ENCODE measurements at places on chromosomes 12 and 14.

DNA sequence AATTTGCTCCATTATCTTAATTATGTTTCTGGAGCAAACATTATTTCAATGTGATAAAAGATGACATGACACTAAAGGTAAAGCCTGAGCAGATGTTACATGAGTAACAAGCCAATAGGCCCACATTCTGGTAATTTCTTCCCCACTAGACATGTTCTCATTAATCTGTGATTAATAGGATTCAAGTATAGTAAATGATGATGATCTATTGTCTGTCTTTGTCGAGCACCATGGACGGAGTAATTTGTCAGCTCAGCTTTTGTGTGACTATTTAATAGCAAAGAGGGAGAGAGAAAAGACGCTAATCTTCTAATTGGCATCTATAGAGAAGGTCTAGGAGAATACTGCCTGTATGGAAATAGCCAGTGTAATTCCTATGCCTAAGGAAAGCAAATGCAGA, 62.2 kb upstream of the INSM2 start:
- no peak for DNase-seq

DNA sequence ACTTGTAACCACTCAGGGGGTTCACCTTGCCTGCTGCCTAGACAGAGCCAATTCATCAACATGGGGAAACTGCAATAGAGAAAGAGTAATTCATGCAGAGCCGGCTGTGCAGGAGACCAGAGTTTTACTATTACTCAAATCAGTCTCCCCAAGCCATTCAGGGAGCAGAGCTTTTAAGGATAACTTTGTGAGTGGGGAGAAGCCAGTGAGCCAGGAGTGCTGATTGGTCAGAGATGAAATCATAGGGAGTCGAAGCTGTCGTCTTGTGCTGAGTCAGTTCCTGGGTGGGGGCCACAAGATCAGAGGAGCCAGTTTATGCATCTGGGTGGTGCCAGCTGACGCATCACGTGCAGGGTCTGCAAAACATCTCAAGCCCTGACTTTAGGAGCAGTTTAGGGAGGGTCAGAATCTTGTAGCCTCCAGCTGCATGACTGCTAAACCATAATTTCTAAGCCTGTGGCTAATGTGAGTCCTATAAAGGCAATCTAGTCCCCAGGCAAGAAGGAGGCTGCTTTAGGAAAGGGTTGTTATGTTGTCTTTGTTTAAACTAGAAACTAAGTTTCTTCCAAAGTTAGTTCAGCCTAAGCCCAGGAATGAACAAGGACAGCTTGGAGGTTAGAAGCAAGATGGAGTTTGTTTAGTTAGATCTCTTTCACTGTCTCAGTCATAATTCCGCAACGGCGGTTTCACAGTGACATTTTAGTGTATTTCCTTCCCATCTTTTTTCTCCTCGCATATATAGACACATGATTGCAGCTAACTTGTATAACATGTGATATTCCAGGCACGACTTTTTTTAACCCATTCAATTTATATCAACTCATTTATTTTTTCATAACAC, 68.9 kb upstream of the NCOR2 start:
- no peak for DNase-seq

DNA sequence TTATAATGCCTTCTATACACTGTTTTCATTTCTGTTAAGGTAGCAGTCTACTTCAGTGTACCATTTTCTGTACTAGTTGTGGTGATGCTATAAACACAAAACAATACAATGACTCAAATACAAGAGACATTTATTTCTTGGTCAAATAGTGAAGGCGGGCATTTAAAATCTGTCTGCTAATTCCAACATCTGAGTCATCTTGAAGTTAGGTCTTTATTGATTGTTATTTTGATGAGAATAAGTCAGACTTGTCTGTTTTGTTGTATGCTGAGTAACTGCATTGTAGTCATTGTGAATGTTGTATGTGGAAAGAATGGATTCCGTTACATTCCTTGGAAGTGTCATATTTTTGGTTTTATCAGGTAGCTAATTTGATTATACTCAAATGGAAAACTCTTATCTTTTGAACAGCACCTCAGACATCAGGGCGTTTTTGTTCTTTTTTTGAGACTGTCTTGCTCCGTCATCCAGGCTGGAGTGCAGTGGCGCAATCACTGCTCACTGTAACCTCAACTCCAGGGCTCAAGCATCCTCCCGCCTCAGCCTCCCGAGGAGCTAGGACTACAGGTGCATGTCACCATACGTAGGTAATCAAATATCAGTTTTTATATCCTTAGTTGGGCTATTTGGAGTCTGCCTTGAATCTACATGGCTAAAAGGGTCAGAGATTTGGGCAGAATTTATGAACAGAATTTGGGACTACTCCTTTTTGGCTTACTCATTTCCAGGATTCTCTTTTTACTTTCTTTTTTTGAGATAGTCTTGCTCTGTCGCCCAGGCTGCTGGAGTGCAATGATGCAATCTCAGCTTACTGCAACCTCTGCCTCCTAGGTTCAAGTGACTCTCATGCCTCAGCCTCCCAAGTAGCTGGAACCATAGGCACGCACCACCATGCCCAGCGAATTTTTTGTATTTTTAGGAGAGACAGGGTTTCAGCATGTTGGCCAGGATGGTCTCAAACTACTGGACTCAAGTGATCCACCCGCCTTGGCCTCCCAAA, 56.8 kb downstream of the PAPLN start:
- no peak for DNase-seq

GRCh38 chr14:85214471-85214870, 315.5 kb upstream of the FLRT2 start:
- no peak for DNase-seq

DNA sequence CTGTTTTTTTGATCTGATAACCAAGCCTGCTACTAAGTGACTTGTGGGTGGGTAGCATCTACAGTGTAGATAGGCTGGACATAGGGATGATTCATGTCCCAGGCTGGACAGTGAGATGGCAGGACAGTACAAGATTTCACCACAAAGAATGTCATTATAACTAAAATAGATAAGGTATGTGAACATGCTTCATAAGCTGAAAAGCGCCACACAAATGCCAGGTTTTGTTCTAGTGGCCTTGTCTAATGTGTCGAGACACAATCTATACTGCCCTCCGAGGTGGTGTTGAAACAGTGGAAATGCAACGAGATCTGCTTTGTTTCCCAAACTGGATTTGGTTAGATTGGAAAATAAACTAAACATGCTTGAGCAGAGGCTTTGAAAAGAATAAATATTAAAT, 4.4 kb downstream of the LGALS3 start:
- DNase-seq, result no peak

DNA sequence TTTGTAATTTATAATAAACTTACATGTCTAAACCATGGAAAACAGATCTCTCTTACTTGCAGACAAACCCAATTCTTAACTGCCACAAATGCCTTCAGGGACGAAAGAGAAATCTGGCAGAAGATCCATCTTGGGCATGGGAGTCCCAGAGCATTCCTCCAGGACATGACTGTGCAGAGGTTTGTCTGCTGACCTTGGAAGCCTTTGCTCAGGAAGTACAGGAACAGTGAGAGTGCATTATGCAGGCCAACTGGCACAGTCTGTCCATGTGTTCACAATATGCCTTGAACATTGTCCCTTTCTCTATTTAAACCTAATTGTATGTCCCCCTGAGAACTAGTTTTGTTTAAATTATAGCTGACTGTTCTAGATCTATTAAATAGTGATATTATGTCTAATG, 467.1 kb downstream of the ATP23 start:
- no peak for DNase-seq

DNA sequence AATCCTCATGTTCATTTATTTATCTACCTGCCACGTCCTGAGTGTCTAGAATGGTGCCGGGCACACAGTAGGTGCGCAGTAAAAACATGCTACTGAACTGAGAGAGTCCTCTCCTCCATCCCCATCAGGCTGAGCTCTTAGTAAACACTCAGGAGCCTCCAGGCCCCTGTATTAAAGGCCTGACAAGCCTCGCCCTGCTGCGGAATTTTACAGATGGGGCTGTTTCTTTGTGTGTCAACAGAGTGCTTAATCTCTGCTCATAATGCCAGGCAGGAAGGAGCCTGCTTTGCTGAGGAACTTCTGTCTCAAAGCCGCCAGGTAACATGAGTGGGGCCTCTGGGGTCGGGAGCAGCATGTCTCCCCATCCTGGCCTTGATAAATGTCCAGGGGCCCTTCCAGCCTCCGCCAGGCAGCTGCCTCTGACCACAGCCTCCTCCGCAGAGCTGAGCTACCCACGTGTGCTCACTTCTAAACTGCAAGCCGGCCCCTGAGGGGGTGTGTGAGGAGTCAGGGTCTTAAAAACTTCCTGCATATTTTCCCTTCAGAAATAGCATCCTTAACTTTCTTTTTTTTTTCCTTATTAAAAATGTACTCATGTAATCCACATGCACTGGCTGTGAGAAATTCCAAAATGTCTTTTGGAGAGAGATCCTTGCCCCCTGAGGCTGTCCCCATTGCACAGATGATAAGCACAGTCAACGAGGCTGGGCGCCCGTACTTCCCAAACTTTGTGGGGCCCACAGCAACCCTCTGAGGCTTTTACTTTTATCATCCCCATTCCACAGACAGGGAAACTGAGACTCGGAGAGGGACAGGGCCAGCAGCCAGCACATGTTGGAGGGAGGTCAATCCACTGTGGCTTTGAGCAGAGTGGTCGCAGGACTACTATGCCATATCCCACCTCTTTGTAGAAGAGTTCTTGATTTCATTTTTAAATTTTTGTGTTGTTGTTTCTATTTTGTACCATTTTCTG, 116.0 kb upstream of the NCOR2 start:
- no peak for DNase-seq

DNA sequence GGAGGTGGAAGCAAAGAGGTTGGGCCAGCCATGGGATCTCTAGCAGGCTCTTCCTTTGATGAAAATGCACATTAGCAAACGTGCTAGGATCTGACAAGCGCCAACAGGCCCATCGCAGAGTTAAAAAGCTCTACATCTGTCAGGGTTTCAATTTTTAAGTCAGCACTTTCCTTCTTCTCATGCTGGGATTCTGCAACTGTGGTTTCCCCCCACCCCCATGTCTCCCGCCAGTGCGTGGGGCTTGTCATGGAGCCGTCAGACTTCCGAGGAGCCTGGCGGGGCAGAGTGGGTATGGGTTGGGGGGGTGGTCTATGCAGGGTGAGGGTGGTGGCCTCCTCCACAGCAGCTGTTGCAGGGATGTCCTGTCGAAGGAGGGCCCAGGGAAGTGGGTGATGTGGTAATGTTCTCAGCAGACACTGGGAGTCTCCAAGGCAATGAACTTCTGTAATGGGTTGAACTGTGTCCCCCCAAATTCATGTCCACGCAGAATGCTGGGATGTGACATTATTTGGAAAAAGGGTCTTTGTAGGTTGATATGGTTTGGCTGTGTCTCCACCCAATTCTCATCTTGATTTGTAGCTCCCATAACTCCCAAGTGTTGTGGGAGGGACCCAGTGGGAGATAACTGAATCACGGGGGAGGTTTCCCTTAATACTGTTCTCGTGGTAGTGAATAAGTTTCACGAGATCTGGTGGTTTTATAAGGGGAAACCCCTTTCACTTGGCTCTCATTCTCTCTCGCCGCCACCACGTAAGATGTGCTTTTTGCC, 115.2 kb upstream of the MAP1LC3B2 start:
- no peak for DNase-seq

DNA sequence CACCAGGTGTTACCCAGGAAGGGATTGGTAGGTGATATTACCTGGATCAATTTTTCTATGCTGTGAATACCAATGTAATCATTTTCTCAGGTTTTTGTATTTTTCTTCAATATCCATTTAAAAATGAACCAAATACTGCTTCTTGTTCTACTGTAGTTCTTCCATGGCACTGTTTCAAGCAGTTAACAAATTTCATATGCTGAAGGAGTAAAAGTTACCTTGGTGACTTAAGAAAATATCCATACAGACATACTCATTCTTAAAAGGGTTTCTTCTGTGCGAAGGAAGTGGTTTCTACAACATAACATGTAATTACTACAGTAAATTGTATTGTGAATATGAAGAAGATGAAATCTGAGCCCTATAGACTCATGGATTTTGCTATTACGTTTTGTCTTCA, 222.5 kb downstream of the TMEM117 start:
- DNase-seq, result no peak

- no peak for DNase-seq
Observed at GRCh38 chr14:32682214-32682613, 256.5 kb upstream of the NPAS3 start.

DNA sequence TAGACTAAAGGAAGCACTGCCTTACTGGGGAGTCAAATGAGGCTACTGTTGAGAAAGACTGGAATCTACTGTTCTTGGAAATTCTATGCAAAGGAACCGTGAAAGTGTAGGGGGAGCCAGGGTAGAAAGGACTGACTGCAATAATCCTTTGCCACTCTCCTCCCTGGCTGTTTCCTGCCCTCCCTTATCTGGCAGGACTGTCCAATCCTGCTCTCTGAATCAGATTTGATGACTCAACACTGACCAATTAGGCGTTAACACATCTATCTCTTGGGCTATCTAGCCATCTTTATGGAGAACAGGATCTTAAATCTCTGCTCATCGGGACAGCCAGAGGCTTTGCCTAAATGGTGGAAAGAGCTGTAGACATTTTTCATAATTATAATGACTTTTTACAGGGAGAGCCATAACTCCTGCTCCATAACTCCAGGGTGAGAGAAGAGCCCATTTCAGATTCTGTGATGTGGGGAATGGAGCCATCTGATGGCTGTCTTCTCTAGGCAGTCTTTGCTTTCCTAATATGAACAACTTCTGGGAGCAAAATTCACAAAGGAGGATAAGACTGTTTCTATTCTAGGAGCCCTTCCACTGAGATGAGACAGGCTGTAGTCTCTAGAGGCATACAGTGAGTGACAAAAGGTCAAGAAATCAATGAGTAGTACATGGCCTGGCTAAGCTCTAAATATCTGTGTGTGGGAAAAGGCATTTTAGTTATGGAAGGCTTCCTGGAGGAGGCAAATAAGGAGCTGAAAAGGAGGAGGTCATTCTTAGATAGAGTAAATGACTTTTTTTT, 68.9 kb upstream of the CISTR start:
- DNase-seq, result no peak

DNA sequence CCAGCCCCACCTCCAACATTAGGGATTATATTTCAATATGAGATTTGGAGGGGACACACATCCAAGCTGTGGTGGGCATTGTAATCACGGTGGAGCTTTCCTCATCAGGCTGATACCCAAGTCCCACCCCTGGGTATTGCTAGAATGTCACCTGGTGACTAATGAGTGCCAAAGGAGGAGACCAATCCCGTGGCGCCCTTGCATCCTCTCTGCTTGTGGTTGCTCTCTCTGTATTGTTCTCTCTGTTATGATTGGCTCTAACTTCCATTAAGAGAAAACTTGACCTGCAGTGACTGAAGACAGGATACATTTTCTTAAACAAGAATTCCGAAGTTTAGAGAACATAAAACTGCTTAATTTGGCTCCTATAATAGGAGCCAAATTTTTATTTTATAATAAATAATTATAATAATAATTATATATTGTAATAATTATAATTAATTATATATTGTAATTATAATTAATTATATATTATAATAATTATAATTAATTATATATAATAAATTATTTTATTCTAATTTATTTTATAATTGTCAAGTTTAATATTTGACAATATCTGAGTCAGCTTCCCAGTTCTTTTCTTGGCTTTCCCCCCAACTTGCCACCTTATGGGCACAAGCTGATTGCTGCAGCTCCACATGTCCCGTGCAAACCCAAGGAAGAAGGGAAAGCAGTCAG, 420.1 kb downstream of the DIO2 start:
- no peak for DNase-seq

- DNase-seq, result no peak
Observed at GRCh38 chr12:130770413-130771028, 54.4 kb upstream of the RIMBP2 start.
